ENCODE measurements at places on chromosomes 3 and 15.

- DNase-seq: no peak
These were observed 131.6 kb upstream of the RASGRP1 start for GRCh38 chr15:38696109-38696727.

GRCh38 chr3:60434950-60435349 lies 816.3 kb downstream of the FHIT start:
- no peak for DNase-seq

- no peak for DNase-seq
These were observed at the start of gene ISLR for GRCh38 chr15:74173380-74174218. Gene ISLR (plus strand): TSS chr15:74173710. CDS start chr15:74174859, 1,149 bp downstream.

DNA sequence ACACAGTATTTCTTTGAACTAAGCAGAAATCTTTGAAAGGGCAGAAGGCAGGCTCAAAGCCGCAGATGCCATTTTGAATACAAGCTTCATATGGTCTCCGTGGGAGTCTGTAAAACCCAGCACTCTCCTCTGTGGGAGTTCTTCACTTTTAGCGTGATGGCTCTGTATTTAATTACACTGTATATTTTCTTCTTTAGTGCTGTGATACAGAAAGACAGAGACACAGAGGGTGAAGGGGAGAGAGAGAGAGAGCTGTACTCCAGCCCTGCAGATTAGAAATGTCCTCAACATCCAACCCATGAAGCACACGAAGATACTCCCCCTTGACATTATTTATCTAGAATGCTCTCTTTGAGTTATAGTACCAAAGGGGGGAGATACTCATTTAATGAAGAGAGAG lies 752.6 kb upstream of the NR2F2 start:
- DNase-seq: no peak

DNA sequence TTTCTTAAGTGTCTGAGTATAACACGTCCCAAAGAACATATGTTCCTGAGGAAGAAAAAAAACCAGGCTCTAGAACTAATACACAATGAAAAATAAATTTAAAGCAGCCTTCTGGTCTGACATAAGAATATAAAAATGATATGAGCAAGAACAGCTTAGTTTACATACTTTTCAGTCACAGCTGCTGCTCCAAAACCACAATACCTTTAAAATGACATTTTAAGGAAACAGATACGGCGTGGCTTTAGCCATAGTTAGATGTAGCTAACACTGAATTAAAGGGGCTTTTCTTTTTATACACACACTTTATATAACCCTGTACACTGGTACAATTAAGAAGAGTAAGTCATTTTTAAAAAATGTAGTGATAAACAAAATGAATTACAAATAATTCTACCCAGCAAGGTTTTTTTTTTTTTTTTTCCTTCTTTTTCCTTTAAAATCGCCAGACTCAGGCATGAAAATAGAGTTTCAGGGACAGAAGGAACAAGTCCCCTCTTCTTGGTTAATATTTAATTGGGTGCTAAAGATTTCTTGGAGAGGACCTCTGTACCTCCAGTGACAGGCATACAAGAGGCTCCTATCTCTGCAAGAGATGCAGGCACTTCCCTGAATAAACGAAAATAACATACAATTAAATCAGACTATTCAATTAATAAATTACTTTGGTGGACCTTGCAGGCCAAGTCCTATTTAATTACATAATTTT lies 265.6 kb downstream of the FOXP1 start:
- DNase-seq: no peak

GRCh38 chr15:75347222-75348033 lies 589 bp downstream of the NEIL1 start:
- peak; percentile 12 for DNase-seq

DNA sequence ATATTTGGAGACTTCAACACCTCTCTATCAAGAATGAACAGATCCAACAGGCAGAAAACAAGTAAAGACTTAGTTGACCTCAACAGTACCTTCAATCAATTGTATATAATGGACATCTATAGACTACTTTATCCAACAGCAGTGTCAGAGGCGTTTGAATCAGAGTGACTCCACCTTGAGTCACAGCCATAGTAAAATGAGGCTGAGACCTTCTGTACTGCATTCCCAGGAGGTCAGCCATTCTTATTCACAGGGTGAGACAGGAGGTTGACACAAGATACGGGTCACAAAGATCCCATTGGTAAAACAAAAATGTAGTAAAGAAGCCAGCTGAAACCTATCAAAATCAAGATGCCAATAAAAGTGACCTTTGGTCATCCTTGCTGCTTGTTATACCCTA lies 299.8 kb downstream of the CNTN3 start:
- DNase-seq: no peak

DNA sequence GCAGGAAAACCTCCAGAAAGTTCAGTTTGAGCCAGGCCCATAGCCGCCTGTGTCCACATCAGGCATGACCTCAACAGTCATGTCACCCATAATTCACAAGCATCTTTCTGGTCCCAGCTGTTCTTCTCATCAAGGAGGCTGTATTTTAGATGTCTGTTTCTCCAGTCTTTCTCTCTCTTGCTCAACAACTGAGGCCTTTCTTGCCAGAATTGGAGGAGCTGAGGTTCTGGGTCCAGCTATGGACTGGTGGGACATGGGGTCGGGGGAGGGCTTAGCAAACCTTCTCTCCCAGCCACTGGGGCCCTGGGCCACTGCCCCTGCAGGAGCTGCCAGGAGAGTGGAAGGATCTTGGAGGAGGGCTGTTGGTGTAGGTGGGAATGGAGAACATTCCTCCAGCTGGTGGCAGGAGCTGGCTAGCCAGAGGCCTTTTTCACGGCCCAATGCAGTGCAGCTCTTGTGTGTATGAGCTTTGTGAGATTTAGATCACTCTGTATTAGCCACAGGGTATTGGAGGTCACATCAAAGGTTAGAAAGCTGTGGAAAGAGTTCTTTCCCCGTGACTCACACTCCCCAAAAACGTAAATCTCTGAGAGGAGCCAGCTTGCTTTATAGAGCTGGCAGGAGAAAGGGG lies 23.5 kb downstream of the MAGEF1 start:
- DNase-seq: no peak

DNA sequence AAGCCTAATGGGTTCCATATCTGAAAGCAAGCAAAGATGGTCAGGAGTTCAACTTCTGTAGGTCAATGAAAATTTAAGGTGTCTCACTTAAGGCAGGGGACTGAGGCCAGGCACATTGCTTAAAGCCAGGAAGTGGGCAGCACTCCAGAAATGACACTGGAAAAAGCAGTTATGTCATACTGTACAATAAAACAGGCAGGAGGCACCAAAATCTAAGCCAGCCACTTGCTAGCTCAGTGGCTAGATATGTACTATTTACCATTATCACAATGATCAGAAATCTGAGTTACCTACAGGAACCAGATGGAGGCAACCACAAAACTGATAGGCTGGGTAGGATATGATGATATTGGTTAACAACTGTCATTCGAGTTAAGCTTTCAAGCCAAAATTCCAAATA lies 57.3 kb downstream of the FRMD5 start:
- peak; percentile 4 for DNase-seq

DNA sequence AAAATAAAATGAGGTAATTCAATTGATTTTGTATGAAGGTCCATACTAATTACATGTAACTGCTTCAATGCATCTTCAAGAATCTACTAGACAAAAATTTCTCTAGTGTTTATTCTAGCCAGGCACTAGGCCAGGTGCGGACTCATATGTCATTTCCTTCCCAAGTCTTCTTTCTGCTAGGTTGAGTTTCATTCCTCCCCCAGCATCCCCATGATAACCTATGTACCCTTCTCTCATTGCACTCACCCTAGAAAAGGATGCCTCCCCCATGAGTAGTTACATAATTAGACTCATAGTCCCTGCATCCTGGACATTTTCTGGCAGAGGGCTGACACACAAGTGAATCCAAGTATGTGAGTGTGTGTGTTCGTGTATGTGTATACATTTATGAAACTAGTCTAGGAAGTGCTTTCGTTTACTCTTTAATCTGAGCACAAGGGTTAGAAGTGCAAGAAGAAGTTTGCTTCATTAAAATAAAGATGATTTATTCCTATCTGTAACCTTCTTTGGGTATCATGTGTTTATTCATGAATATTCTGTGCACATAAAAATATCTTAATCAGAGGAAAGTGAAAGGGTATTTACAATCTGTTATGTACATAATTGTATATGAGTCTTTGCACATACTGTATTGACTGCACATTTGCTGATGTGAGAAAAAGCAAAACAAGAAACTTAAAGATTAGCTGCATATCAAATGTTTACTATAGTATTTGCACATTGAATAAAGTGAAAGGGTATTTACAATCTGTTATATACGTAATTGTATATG lies 585.6 kb upstream of the ZNF717 start:
- DNase-seq: no peak

DNA sequence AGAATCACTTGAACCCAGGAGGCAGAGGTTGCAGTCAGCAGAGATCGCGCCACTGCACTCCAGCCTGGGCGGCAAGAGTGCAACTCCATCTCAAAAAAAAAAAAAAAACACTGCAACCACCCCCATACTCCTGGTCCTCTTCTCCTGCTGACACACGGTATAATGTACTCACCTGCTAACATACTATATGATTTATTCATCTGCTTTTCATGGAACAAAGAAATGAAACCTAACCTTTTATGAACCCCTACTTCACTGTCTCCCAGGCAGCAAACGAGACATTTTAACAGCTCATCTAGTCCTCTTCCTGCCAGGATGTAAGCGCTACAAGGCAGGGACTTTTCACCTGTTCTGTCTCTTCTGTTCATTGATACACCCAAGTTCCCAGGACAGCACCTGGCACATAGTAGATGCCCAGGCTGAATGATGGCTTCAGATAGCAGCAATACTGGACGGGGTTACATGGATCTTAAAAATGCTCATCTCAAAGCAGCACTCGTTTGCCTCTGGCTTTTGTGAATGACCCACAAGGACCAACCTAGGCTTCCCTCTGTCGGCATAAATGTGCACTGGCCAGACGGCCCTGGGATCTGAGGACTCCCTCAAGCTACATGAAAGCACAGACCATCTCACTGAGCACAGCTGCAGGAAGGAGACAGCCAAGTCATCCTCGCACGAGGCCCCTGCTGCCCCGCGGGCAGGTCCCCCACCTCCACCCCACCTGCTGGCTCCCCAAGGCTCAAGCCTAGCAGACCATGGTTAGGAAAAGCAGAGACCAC lies 20.3 kb downstream of the XXYLT1 start:
- DNase-seq: no peak

DNA sequence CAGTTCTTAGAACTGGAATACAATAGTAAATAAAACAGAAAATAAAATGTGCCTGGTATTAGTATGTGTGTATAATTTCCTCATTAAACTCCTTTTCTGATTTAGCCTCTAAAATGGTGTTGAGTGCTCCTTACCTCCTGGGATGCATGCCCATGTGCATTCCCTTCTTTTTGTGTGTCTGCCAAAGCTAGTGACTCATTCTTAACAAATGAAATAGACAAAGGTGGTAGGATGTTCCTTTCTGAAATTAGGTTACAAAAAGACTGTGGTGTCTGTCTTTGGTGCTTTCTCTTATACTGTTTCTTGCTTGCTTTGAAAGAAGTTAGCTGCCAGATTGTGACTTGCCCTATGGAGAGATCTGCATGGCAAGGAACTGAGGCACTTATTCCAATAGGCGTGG lies 623.7 kb downstream of the GRM7 start:
- no peak for DNase-seq

DNA sequence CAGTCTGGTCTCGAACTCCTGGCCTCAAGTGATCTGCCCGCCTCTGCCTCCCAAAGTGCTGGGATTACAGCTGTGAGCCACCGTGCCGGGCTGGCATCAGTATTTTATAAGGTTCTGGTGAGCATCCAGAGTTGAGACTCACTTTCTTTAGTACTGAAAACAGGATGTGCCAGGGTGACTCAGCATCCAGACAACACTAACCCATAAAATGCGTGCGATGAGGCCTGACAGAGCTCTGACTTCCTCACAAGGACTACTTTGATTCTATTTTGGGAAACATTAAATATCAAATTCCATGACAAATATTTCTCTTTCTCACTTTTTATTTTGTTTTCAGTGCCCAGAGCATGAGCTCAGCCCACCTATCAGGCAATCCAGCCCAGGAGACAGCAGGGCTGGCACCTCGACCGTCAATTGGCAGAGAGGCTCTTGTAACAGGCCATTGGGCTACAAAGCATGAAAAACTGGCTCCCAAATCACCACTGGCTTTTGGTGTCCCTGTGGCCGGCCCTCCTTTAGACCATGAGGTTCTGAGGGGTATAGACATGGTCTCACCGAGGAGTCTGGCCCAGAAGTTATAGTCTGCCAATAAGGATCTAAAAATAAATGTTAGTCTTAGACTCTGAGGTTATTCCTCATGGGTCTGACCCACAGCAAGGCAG lies 75.0 kb downstream of the FEM1B start:
- DNase-seq: no peak

DNA sequence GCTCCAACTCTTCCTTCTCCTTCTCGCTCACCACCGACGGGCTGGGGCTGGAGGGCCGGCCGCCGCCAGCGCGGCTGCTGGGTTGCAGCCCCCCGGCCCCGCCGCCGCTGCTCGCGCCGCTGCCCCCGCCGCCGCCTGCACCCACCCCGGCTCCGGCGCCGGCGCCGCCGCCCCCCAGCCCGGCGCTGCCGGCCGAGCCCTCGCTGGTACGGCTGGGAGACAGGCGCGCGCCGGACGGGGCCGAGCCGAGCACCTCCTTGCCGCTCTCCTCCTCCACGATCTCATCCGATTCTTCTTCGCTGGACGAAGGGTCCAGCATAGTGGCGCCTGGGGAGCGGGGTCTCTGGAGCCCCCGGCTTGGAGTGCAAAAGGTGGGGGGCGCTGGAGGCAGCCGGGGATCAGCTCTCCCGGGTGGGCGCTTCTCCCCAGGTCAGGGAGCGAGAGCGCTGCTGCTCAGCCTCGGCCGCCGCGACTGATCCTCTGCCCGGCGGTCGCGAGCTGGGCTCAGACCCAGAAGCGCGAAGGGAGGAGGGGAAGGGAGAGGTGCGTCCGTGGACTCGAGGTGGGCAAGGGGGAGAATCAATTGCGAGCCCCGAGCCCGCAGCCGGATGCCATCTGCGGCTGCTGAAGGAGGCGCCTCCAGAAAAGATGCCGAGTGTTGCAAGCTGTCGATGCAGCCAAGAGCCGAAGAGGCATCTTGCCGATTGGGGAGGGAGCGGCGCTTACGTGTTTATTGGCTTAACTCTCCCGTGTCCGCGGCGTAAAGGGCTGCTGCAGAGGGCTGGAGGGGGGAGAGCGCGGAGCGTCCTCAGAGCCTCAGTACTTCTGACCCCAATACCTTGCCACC lies at the start of gene CADPS:
Gene CADPS, minus strand, starts transcription at position 706 of the 847 bp plus-strand sequence. Its CDS starts 387 bp downstream, at position 319.
- DNase-seq: peak; percentile 22

DNA sequence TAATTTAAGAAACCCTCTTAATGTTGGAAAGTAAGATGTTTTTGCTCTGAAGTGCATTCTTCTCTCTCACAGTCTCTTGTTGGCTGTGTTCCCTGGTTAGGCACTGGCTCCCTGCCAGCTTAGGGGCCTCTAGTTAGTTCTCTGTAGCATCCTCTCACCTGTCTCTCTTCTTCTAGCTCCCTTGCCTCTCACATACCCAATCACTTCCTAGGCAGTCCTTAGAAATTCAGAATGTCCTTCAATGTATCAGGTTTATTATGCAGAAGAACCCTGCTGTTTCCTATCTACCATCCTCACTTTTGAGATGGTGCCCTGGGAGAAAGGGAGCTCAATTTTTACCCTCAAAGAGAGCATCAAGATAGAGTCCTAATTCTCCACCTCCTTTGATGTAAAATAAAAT lies 36.2 kb upstream of the CPNE4 start:
- DNase-seq: peak; percentile 28

GRCh38 chr3:38648024-38648658 lies 1.3 kb downstream of the SCN5A start:
- DNase-seq: no peak
